ENCODE measurements at places on chromosomes 16 and 17.

DNA sequence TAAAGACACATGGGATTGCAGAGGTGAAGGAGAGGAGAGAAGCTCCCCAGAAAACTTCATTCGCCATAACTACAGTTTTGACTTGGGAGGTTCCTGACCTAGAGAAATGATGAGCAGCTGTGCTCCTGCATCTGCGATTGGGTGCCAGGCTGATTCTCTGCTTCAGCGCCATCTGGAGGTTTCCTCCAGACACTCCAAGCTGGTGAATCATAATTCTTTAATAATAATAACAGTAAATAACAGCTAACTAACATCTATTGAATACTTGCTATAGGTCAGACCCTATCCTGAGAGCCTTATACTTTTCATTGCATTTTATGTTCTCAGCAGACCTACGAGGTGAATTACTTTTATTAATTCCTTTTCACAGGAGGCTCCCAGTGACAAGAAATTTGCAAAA lies 575.8 kb downstream of the TOX3 start:
- no peak for DNase-seq

- DNase-seq, result no peak
Measured at GRCh38 chr16:68313116-68313515, 2.3 kb downstream of the PRMT7 start.

DNA sequence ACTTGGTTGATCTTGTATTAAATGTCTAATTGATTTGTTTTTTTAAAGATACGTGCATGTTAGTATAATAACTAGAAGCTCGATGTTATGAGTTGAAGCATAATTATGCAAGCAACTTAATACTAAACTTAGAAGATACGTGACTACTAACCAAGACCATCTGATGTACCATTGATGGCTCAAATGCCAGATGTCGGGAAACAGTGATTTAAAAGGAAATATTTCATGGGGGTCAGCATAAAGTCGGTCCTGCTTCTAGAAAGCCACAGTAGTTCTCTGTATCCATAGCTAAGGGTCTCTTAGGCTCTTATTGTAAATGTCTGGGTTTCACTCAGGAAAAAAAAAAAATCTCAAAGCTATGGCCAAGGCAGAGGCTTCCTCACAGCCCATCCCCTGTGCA lies 61.2 kb upstream of the RBFOX1 start:
- DNase-seq, result no peak

DNA sequence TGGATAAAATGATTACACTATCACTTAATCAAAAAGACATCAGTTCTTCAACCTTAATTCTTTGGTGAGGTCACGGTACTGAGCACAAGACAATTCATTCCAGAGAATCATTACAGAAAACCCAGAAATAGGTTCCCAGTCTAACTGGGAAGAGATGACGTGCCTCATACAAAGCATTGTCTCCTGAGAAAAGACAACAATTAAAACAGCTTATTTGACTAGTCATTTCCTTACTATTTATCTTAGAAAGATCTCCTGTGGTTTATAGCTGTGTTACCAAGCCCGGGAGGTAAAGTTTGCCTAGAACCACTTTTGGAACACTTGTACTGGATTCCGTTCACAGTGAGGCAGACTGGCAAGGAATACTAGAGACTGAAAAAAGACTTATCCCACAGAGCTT lies 5.1 kb downstream of the PHF12 start:
- DNase-seq, result peak; percentile 9

GRCh38 chr17:81431545-81432482 lies 36.6 kb downstream of the BAHCC1 start:
- DNase-seq, result no peak

DNA sequence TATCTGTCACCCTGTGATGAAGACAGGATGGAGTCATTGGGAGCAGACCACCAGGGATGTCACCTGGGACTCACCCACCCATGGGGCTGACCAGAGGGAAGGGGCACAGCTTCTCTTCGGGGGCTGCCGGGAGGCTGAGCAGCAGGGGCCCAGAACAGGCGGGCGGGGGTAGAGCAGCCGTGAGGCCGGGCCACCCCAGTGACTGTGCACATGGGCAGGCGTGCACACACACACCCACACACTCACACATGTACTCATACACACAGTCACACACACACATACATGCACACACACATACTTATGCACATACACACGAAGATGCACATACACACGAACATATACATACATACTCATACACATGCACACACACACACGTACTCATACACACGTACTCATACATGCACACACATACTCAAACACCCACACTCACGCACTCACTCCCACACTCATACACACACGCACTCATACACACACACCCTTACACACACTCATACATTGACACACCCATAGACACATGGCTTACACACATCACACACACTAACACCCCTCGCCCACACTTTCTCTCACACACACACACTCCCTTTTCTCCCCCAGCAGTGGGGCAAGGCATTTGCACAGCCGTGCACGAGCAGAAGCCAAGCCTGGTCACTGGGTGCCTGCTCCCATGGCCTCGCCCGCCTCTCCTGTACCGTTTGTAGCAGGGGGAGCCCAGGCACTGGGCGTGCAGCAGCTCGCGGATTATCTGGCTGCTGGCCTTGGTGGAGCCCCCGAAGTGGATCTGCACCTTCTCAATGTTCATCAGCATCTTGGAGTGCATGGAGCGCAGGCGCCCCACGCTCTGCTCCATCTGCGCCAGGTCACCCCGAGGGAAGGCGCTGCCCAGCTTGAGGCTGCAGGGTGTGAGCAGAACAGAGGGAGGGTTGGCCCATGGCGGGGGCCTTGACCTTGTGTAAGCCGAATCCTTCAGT lies 12.4 kb downstream of the UBALD2 start:
- DNase-seq, result no peak

Data from effector memory CD4-positive, alpha-beta T cell (primary cell).